ENCODE measurements at places on chromosomes 1 and 21. TPM values are rescaled to one million over a fixed set of nuclear protein-coding genes. Genes with fewer than 3 reads are reported as not detected.

- DNase-seq: no peak
These were observed 130.1 kb downstream of the ADAMTS1 start for GRCh38 chr21:26715116-26715515.

DNA sequence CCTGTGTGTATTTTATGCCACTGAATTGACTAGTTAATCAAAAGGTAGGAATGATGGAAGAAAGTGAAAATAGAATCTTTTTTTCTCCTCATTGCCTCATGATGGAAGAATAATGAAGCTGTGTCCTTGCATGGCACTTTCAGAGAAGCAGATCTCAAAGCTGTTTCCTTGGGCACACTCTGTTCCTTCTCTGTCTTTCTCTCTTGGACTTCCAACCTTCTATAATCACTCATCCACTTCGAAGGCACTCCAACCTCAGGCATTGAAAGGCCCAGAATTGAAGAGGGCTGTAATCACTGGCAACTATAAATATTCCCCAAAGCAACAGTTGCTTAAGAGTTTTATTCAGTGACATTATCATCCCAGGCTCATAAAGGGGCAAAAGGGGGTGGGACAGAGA lies 31.1 kb upstream of the DNASE2B start:
- no peak for DNase-seq

DNA sequence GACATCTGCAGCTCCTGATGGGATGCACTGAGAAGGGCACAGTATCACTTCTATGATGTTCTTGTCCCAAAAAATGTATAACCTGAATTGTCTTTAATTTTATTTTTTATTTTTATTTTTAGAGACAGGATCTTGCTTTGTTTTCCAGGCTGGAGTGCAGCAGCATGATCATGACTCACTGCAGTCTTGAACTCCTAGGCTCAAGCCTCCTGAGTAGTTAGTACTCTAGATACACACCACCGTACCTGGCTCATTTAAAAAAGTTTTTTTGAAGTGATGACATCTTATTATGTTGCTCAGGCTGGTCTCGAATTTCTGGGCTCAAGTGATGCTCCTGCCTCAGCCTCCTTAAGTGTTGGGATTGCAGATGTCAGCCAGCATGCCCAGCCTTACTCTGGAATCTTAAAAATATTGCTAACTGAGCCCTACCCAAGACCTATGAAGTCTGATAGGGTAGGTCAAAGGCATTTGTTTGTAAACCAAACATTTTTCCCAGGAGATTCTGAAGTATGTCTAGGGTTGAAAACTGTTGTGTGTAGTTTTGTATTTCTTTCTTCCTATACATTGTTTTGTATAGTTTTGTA lies 68.9 kb downstream of the ATF6 start:
- DNase-seq: no peak

- no peak for DNase-seq
These were observed 331.3 kb upstream of the SNX7 start for GRCh38 chr1:98330224-98330623.

- no peak for DNase-seq
These were observed 242.4 kb upstream of the CAMK1G start for GRCh38 chr1:209341146-209341545.

DNA sequence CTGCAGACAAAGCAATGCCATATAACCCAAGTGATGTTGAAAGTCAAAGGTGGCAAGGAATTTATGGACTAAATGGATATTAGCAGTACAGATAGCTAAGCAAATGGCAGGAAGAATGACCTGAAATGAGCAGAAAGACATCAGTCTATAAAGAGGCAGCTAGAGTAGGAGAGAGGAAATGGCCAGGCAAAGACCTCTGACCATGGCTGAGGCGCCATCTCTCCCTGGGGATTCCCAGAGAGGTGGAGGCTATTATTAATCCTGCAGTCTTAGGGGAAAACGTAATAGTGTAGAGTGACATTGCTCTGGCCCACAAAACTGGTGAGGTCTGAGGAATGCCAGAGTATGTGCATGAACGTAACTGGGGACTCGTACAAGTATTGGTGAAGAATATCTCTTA lies 563.6 kb upstream of the PRMT6 start:
- no peak for DNase-seq

- DNase-seq: no peak
These were observed 65.9 kb upstream of the LBR start for GRCh38 chr1:225493591-225494246.

DNA sequence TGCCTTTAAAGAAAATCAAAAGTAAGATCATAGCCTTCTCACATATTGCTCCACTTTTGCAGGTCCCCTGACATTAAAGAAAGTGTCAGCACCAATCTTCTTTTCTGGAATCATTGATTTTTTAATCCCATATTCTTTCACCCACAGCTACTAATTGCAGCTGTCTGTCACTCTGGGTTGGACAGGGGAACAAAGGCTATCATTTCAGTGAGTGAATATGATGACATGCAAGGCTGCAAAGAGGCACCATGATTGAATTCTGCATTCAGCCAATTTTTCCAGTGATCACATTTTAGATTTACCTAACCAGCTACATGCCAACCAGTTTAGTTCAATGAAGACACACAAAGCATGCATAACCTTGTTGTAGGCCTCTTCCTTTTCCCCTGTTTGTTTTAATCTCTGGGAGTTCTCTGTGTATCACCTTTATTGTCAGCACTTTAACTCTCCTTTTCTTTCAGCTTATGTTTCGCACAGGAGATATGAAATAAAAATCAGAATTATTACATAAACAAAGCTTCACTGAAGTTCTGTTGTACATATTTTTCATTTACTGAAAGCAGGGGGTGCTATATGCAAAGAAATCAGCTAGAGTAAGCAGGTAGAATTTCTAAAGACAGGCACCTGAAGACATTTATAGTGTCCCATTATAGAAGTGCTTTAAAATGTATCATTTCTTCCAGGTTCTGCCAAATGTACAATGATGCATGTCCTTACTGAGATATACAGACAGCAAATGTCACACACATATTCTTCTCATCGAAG lies 584.8 kb downstream of the PLA2G4A start:
- no peak for DNase-seq

DNA sequence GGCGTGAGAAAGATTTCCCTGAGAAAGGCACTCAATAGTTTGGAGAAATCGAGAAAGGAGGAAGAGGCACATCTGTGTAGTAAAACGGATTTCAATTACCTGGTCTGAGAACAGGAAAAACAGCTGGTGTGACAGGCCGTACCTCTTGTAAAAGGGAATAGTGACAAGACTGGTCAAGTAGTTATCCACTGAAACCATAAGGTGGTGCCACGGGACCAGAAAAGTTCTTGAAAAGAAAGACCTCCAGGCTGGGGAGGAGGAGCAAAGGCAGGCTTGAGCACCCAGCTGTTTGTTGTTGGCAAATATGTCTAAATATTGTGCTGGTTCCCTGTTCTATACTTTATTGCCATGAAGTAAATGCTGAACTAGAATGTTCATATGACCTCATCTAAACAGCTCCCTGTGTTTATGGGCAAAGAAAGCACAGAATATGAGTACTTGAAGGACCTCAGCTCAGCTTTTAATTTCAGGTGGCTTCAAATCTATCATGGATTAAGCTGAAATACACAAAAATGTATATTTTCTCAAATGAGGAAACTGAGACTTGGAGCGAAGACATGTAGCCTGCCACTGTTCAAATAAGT lies 4.0 kb downstream of the HAO2 start:
- no peak for DNase-seq

- no peak for DNase-seq
These were observed 619 bp upstream of the ZBTB8B start for GRCh38 chr1:32464191-32464715.

DNA sequence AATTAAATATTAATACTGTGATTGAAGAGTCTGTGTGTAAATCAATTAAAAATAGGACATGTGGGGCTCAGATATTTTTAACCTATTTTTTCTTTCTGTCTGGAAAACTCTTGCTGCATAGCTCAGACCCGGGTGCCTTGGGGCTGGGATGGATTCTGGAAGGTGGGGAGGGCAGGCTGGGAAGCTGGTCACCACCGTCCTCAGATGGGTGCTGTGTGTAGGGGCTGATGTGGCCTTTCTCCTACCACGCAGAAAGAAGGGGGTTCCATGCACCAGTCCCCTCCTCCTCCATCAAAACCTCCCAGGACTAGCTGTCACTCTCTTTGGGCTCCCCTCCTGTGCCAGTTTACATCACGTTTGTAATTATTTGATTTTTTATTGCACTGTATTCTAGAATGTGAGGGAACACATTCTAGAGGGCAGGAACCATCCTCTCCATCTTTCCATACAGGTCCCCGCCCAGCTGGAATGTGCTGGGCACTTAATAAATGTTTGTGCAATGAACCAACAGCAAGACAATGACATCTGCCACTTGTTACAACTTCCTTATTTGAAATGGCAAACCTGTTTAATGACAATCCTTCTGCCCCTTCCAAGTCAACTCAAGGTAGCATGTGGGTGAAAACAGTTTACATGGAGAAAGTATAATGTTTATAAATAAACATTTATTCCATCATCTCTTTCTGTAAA lies 104.3 kb downstream of the EDEM3 start:
- no peak for DNase-seq

DNA sequence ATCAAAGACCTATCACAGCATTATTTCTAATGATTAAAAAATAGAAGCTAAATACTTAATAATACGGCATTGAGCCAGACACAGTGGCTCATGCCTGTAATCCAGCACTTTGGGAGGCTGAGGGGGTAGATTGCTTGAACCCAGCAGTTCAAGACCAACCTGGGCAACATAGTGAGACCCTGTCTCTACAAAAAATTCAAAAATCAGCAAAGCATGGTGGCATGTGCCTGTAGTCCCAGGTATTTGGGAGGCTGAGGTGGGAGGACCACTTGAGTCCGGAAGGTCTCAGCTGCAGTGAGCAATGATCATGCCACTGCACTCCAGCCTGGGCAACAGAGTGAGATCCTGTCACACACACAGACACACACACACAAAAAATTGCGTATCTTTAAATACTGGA lies 10.7 kb downstream of the TAF13 start:
- DNase-seq: no peak

DNA sequence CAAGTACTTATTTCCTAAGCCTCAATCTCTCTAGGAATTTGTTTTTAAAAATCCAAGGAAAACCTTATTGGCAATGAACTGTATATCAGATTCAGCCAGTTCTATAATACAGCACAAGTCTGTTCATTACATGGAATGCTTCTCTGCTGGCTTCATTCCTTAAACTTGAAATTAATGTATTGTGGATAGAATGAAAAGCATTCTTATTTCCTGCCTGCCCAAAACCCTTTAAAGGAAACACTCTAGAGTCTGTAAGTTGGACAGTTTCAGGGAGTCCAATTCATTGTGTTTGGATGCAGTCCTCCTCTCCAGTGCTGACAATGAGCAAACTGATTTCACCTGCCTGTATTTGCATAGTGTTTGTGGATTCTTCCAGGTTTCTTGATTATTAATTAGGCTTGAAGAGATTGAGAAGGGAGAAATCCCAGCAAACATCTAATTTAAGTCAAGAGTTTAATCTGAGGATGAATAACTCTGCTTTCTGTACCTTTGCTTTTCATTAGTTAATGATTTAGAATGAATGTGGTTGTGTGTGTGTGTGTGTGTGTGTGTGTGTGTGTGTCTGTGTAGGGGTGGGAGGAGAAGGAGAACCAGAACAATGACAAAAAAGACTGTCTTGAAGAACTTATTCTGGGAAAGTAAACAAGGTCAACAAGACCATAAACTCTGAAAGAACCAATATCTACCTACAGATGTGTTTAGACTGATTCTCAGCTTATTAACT lies 61.2 kb downstream of the CACHD1 start:
- DNase-seq: no peak

DNA sequence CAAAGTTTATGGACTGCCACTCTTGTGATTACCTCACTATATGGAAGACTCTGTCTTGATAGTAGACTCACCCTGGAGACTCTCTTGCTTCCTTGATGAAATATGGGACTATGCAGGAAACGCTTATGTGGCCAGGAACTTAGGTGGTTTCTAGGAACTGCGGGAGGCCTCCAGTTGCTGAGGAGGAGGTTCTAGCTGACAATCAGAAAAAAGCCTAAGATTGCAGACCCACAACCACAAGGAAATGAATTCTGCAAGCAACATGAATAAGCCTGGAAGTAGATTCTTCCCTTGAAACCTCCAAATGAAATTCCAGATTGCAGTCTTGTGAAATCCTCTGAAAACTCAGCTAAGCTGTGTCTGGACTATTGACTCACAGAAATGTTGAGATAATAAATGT lies 88.9 kb upstream of the COL11A1 start:
- no peak for DNase-seq

DNA sequence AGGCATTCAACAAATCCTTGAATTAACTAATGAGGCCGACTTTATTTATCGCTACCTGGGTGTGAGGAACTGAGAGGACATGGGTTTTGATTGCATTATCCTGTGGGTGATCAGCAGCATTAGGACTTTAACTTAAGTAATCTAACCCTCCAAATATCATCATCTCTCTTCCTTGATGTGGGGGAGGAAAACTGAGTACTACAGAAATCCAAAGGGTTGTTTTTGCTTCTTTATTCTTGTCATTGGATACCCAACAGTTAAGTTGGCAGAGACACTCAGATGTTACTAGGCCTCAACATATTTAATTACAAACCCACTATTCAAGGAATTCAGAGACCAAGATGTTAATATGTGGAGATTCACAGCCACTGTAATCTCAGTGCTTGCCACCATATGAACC lies 97.4 kb upstream of the ST6GALNAC5 start:
- no peak for DNase-seq

DNA sequence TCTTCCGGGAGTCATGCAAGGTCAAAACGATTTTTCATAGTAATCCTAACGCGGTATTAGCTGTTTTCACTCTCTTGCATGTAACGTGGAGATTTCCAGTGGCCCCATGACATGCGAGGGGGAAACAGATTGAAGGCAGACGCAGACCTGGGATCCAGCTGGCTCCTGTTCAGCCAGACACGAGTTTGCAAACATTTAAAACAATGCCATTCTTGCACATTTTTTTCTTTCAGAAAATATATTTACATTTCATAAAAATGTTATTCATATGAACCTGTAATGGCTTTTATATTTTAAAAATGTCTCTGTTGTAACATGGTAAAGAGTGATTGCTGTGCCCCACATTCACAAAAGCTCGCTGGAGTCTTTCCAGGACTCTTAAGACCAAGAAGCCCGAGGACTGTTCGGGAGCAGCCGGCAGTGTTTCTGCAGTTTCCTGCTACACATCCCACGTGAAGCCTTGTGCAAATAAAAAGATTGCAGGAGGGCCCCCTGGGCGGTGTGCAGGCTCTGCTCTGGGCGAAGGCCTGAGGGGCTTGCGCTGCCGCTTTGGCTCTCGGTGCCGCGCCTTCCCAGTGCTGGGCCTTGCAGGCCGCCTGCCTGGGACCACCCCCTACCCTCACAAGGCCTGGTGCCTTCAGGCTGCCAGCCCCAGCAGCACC lies 184.9 kb downstream of the DYRK1A start:
- DNase-seq: no peak

GRCh38 chr1:172758259-172758658 lies 99.4 kb downstream of the FASLG start:
- DNase-seq: no peak

- DNase-seq: no peak
These were observed 37.5 kb downstream of the DPH5 start for GRCh38 chr1:100988121-100988520.

Gene AMY2B
- total RNA-seq: 28.0 TPM

Gene LCE2A
- not detected for total RNA-seq

Gene THEM5
- total RNA-seq: not detected

Gene SLC25A24
- 5.1 TPM for total RNA-seq

Gene BACE2
- total RNA-seq: 7.2 TPM

Gene CELA2A
- not detected for total RNA-seq

Gene SPATA1
- total RNA-seq: 0.93 TPM

Gene ARMH1
- 0.64 TPM for total RNA-seq

Gene HRNR
- total RNA-seq: not detected

Gene EPHB2
- total RNA-seq: 2.1 TPM

Gene OR2AK2
- not detected for total RNA-seq

Gene PROK1
- total RNA-seq: 0.15 TPM

Gene NES
- 40.5 TPM for total RNA-seq

Gene GJB4
- not detected for total RNA-seq

Gene ATP1A4
- total RNA-seq: 0.26 TPM
